ENCODE measurements at places on chromosomes 2 and 18.

DNA sequence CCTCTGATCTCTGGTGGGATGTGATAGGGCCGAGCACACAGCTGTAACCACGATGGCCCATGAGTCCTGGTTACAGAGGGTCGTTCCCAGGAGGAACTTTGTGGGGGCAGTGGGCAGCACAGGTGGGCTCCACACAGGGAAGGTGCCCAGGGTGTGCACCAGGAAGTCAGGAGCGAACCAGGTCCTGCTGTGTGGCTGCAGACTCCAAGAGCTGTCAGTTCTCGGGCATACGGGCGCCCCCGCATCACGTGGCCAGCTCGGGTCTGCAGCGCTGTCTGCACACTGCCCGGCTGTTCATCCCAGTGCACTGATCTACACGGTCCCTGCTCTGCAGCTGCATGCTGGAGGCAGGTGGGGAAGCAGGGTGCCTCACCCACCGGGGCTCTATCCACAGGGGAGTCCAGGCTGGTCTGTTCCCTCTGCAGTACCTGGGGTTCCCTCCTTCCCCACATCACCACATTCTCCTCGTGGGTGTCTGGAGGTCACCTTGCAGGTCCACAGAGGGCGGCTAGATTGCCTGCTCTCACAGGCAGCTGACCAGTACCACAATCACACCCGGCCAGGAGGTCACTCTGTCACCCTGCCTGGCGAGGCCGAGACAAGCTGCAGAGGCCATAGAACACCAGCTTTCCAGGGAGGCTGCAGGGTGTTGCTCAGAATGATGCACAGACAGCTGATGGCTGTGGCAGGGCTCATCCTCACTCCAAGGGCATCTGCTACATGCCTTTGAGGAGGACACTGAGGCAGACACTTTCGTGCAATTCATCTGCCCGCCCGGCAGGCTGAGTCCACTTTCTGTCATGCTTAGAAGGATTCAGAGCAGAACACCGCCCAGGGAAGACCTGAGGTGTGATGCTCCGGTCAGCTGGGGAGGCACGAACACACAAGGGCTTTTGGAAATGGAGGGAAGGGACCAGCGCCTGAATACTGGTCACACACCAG, 202.7 kb downstream of the EIPR1 start:
- DNase-seq: no peak

DNA sequence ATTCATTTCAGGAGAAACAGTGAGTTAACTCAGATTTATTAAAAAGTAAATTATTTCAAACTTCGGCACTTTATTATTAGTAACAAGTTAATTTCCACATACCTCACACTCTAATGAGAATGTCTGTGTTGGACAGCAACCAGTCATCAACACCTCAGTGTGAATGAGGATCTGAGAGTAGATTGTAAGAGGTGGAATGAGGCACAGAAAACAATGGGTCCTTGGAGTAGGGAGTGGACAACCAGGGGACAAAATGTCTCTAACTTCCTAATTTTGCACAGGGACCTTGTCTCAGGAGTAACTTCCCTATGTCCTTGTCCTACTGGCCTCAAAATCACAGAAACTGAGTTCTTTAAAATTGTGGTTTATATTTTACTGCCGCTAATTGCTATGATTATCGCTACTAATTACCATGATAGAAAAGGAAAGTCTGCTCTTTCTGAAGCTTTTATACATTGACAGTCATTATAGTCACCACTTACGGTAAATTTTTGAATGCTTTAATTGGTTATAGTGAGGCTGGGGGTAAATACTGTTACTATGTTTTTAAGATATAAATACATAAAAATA, 82.2 kb upstream of the LRPPRC start:
- no peak for DNase-seq

GRCh38 chr2:120491111-120491625, 145.2 kb downstream of the INHBB start:
- DNase-seq: no peak

DNA sequence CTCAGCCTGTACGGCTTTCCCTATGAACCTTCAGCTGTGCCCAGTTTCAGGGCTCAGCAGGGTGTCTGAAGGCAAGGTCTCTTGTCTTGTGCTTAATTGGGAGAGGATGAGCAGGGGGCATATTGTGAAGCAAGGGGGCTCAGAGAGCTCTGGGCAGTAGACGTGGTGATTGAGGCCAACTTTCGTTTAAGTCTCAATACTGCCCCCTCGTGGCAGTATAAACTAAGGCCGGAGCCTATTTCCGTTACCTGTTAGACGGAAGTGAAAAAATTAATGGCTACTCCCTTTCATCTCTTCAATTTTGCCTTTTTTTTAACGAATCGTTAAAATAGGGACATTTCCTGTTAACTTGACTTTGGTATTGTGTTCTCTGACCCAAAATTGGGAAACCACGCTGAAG, 193.4 kb downstream of the TDRD15 start:
- DNase-seq: peak; percentile 14

DNA sequence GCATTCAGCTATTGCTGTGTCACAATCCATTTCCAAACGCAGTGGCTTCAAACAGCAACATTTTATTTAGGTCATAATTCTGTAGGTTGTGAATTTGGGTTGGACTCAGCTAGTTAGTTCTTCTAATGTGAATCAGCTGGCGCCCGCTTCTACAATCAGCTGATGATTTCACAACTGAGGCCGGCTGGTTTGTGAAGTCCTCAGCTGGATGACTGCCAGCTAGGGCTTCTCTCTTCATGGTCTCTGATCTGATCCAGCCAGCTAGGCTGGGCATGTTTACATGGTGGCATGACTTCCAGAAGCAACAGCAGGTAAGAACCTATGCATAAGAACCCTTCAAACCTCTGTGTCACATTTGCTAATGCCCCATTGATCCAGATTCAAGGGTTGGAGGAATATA, 172.0 kb downstream of the SLC4A10 start:
- DNase-seq: no peak

- peak; percentile 71 for DNase-seq
Observed at GRCh38 chr2:9179572-9180201, 26.9 kb upstream of the ASAP2 start.

GRCh38 chr2:85784474-85784986, 30.7 kb downstream of the ATOH8 start:
- DNase-seq: no peak

- DNase-seq: no peak
Observed at GRCh38 chr2:56364902-56365301, 181.1 kb downstream of the CCDC85A start.

DNA sequence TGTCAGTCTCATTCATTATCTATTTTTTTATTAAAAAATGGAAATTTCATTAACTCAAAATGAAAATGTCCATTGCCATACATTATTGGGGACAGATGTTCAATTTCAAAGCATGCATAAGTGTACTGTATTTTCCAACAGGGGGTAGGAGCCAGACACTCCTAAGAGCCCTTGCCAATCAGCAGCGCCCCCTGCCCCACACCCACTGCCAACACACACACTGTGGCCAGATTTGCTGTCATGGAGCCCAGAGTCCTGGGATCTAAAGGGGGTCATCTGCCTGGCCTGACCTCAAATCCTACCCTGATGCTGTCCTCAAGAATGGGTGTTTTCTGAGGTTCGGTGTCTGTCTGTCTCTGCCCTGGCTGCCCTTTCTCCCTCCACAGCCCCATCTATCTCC, 162.2 kb upstream of the TWIST2 start:
- DNase-seq: no peak

DNA sequence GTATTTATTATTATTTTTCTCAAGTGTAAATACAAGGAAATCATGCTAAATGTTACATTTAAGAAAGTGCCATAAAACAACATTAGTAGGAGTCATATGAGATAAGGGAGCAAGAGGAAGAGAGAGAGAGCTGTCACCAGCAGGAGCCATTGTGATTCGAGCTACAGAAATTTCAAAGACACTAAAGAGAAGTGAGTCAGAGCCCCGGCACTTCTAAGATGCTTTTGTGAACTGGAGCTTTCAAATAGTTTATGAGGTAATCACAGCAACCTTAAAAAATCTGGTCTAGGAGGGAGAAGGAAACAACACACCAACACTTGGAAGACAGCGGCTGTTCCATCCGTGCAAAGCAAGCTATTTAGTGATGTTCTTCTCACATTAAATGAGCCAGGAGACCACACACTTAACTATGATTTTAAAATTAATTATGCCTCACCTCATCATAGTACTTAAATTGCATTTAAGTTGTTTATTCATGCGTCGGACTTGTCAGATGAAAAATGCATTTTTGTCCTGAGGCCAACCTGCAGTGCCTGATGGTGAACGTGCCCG, 382.7 kb upstream of the SALL3 start:
- no peak for DNase-seq

GRCh38 chr2:44470151-44470550, 108.4 kb downstream of the CAMKMT start:
- DNase-seq: no peak

- DNase-seq: no peak
Observed at GRCh38 chr2:5898667-5899066, 206.5 kb downstream of the SOX11 start.

DNA sequence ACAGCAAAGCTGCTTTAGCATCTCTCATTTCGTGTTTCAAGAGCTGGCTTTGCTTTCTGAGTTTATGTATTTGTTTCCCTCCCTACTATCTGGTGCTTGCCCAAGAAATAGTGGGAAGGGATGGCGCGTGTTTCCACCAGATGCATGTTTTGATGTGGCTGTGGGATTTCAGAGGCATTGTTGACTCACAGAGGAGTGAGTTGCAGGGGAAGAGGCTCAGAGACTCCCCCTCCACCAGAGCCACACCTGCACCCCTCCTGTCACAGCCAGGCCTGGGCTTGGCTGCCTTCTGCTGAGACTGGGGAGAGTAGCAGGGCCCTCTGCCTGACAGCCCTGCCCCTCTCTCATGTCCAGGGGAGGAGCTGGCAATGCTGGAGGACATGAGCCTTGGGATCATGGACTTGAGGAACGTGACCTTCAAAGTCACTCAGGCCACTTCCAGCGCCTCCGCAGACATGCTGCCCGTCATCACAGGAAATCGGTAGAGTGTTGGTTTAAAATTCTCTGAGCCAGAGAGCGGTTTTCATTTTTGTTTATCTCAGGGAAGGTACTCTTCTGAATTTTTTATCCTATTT, 42.9 kb downstream of the COA5 start:
- no peak for DNase-seq

DNA sequence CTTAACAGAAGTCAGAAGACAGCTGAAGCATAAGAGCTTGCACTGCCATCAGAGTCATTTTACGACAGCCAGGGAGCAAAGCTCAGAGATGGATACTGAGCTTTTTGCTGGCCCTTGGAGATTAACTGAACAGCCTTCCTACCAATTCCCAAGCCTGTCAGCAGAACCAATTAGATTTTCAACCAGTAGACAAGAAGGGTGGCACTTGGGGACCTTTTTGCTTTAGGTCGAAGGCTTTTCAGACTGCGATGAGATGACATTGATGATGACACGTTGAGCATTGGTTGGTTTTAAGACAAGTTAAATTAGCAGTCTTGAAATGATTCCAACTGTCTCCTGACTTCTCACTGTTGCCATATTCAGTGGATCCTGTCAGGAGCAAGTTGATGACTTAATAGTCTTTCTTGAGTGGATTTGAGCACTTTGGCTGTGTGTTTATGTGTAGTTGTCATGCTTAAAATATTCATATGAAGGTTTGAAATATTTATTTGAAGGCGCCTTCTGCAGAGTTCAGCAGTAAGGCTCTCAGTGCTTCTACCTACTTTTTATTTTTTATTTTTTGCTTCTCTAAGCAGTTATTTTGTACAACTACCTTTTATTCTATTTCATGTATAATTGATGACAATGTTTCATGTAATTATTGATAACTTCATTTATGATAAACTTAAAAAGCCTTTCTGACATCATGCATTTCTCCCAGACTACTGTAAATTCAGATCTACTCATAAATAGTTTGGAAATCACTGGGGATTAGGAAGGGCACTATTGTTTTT, 256.7 kb downstream of the CAMKMT start:
- no peak for DNase-seq

DNA sequence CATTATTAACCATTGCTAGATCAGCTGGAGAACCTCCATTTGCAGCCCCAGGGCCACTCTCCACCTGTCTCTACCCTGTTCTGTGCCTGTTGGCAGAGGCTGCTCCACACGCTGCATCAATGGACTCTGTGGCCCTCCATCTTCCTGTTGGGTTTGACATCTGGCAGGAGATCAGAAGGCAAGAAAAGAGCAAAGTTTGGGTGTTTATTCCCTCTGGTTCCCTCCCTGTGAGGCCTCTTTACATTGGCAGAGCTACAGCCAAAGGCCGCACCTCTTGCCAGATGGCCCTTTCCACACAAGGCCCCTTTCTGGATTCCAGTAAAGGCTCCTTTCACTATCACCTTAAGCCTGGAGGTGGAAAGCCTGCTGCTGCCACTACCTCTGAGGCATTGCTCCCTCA, 110.9 kb upstream of the RND3 start:
- no peak for DNase-seq

DNA sequence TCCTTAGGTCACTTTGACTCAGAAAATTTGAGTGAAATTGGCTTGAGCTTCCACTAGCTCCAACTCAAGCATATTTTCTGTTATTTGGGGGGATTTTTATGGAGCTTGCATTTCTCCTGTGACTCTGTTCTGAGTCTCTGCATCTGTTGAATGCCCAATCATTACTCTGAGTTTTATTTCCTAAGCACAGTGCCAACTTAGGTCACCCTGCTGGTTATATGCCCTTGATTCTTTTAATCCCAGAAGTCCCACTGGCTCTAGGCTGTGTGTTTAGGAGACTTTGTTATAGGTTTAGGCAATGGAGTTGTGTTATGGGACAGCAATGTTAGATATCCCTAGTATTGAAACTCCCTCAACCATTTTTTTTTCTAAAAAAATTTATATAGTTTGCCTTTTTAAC, 198.2 kb upstream of the DTNA start:
- no peak for DNase-seq

DNA sequence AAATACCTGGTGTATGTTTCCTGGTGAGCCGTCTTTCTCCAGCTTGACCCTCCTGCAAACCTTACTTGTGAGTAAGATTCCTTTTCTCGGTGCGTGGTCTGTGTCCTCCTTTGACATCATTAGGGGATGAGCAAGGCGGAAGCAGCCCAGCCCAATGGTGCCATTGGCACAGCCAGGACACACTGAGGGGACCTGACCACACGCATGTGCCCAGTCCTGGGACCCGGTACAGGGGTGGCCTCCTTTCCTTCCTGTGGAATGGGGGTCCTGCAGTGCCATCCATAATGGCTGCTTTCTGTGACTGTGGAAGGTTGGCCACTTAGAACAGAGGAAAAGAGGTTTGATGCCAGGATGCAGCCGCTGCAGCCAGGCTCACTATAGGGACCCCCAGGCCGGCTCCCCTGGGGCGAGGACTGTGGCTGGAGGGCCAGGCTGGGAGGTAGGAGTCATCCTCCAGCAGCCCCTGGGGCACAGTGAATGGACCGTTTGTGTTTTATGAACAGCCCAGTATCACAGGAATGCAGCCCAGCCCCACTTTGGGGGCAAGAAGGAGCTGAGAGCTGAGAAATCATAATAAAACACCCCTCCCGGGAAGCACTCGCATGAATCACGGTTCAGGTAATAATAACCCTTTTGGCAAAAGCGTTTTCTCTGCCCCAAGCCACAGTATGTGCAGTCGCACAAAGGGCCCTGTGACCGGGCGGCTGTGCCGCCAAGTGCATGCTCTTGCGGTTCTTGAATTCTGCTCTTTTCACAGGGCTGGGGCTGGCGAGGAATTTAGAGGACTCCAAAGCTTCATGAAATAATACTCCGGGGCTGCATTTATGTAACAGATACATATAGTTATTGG, 73.2 kb downstream of the ASB1 start:
- DNase-seq: no peak
